ENCODE measurements at places on chromosomes 3 and 15.

DNA sequence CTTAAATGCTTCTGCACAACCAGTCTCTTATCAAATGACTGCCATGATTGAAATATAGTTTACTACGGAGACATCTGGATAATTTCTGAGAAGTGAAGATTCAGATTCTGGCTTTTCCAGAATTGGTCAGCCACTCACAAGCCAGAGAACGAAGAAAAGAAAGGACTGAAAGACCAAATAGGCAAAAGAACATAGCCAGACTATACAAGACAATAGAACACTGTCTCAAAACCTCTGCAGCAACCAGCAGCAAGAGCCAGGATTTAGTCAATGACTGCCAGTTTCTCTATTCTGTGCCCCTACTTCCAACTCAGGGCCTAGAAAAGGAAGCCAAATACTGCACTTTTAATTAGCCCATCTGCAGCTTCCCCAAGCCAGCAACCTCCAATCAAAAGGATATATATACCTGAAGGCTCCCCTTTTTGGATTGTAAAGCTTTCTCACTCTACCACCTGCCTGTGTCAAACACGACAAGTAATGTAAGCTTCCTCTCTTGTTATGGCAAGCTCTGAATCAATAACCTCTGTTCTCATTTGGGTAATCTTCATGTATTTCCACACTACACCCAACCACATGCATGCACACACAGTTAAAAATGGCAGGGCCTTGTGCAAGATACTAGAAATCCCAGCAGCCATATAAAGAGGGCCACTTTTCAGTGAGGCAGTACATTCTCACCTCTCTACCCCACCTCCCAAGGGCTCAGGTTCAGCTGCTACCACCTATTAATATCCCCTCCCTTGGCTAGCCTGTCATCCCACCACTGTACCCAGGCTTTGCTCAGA lies 97.1 kb downstream of the ERC2 start:
- no peak for DNase-seq

DNA sequence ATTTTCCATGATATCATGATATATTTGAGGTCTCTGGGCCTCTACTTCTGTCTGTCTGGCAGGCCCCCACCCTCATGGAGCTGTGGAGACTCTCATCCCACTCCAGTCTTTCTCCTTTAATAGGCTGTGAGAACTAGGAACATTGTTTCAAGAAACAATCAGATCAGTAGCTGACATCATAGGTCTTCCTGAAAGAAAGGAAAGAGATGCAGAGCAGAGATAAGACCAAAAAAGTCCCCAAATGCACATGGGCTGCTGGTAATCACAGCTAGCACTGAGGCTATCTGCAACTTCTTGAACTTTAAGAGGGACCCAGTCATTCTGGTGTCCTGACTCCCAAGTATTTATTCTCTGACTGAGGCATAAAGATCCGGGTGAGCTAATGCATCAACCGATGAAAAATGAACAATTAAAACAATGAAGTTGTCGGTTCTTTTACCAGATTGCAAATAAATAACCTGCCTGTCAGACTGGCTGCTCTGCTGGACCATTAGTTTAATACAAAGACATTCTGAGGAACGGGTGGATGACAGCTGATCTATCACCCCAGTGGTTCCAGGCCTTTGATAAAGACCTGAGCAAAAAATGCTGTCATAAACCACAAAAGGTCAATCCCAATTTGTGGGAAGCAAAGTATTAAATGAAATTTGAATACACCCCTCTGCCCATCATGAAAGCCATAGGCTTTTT lies 780.8 kb upstream of the GOLIM4 start:
- no peak for DNase-seq

GRCh38 chr3:34300621-34301020 lies 502.2 kb downstream of the PDCD6IP start:
- no peak for DNase-seq

GRCh38 chr15:61890106-61890505 lies 170.1 kb downstream of the VPS13C start:
- no peak for DNase-seq

GRCh38 chr15:41968701-41969100 lies 3.7 kb downstream of the EHD4 start:
- DNase-seq: no peak

GRCh38 chr3:117567906-117568305 lies 858.3 kb downstream of the TUSC7 start:
- DNase-seq: no peak

GRCh38 chr15:90929246-90930019 lies 2.9 kb downstream of the HDDC3 start:
- DNase-seq: no peak

- peak; percentile 34 for DNase-seq
Observed at GRCh38 chr15:57312318-57313133, 63.8 kb upstream of the CGNL1 start.

GRCh38 chr15:39362821-39363561 lies 217.9 kb upstream of the THBS1 start:
- no peak for DNase-seq

- no peak for DNase-seq
Observed at GRCh38 chr3:36221975-36222374, 158.3 kb upstream of the STAC start.

DNA sequence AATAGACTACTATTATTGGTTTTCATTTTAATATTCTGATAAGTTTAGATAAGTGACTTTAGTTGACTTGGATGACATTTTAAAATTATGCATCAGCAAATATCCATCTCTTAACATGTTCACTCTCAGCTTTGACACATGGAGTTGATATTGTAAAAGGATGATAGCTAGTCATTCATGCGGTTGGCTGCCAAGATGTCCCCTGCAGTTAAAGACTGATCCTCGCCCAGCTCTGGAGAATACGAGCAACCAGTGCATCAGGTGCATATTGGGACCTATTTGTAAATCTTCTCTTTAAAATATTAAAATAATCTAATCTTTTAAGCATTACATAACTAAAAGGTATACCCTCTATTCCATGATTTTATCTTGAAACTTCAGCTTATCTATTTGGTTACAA lies 41.9 kb downstream of the EPHB1 start:
- no peak for DNase-seq

DNA sequence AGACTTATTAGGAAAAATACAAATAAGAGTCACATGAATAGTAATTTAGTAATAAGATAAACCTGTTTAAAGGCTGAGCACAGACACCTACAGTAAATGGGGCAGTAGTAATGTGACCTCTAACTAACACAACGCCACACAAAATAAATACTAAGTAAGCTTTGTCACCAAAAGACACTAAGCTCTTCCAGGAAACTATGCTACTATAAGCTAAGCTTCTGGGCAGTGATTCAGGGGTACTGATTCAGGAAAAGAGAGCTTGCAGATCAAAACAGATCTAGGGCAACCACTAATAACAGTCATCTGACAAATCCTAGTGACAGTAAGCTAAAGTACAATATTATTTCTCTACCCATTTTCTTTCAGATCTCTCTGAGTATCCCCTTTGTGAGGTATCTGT lies 68.8 kb downstream of the PLOD2 start:
- DNase-seq: no peak

- DNase-seq: no peak
Observed at GRCh38 chr3:31522152-31522551, 10.6 kb upstream of the STT3B start.

DNA sequence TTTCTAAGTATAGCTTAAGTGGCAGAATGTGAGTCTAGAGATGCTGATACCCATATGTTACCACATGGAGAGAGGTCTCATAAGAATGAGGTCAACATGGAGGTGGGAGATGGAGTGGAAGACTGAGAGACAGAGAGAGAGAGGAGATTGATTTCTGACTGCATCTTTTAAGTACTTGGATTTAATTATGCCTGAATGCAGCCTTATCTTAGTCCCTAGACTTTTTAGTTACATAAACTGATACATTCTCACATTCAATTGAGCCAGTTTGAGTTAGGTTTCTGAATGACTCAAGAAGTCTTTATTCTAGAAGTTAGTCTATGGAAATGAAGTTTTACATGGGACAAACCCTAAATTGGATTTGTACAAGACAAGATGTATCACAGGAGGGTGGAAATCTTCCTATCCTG lies 58.5 kb upstream of the TNFSF10 start:
- no peak for DNase-seq

- DNase-seq: no peak
Observed at GRCh38 chr3:39716849-39717248, 92.6 kb upstream of the MYRIP start.

GRCh38 chr15:68635141-68635540 lies 56.3 kb downstream of the CORO2B start:
- no peak for DNase-seq

GRCh38 chr3:16884748-16885592 lies at the start of gene PLCL2:
Gene PLCL2 (plus strand): TSS chr3:16884955. CDS start chr3:16885040, 85 bp downstream.
- DNase-seq: peak; percentile 29
